NCI-H82 (cell line): ENCODE measurements at places on chromosomes 5 and 9.

DNA sequence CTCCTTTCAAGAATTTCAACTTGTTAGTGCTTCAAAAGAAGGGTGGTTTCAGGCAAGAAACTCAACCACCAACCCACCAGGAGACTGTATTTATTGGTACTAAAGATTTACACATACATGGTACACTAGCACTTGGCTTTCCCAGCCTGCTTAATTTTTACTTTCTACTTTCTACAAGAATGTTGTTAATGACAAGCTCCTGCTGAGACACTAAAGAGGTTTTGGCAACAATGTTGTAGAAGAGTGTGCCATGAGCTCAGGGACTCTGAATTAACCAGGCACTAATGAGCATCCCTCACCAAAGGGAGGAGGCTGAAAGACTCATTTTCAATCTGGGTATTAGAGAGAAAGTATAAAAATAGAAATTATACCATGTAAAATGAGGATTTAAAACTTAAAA, 195.0 kb downstream of the KIAA0825 start:
- DNase-seq, result no peak

- no peak for DNase-seq
Measured at GRCh38 chr9:99134893-99135341, 30.0 kb downstream of the TGFBR1 start.

DNA sequence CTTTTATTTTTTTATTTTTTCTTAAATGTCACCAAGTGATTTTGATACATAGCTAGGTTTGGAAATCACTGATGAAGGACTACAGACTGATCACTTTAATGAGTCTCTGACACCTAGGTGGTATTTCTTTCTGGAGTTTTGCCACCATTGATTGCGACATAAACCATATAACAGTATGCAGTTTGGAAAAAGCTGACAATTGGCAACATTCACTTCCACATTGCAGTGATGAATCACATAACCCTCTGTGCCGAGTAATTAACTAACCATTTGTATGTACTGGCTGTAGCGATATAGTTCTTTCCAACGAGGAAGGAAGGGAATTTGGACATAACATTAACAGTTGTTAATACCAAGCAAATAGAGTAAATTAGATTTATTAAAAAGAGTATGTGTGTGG, 222.9 kb upstream of the EFNA5 start:
- no peak for DNase-seq

GRCh38 chr5:51104556-51104955, 278.7 kb upstream of the ISL1 start:
- DNase-seq, result no peak

GRCh38 chr9:96122282-96122681, 179.7 kb downstream of the HSD17B3 start:
- no peak for DNase-seq

- DNase-seq, result peak; percentile 54
Measured at GRCh38 chr9:26975728-26976707, 19.8 kb downstream of the IFT74 start.

DNA sequence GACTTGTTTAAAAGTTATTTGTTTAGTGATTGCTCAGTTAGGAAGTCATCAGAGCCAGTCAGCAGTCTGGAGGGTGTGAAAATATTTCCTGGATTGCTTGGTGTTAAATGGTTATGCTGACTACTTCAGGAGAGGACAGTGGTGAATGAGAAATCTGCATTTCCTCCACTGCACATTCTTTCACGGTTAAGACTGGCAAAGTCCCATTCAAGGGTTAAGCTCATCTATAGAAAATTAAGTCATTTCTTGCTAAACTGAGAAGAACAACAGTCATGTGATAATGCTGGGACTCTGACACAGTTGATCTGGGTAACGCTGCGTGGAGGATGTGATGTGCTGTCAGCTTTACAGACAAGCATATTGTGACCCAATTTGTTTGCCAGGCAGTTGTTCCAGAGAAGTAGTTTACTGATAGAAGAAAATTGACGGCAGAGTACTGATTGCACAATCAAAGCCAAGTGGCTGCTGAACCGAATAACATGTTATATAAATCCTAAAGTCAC, 80.4 kb downstream of the GRAMD2B start:
- no peak for DNase-seq

- DNase-seq, result peak; percentile 57
Measured at GRCh38 chr5:56269216-56269927, 36.2 kb upstream of the ANKRD55 start.

- no peak for DNase-seq
Measured at GRCh38 chr9:33273972-33274328, 9.1 kb downstream of the CHMP5 start.

GRCh38 chr5:133848341-133848811, 120.0 kb downstream of the C5orf15 start:
- DNase-seq, result no peak

DNA sequence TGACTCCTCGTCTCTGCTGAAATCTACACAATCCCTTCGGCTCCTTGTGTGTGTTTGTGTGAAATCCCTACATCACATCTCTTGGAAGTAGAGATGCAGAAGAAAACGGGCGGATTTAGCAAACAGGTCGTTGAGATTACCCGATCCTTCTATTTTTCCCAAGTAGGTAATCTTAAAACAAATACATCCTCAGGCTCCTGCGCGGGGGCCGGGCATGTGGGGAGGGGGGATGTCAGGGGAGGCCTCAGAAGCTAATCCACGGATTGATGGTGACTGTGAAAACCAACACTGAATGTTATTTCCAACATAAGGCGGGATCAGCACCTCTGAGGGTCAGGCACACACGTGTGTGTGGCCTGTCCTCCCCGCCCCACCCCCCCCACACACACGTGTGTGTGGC, 137.8 kb downstream of the ROR2 start:
- DNase-seq, result no peak

DNA sequence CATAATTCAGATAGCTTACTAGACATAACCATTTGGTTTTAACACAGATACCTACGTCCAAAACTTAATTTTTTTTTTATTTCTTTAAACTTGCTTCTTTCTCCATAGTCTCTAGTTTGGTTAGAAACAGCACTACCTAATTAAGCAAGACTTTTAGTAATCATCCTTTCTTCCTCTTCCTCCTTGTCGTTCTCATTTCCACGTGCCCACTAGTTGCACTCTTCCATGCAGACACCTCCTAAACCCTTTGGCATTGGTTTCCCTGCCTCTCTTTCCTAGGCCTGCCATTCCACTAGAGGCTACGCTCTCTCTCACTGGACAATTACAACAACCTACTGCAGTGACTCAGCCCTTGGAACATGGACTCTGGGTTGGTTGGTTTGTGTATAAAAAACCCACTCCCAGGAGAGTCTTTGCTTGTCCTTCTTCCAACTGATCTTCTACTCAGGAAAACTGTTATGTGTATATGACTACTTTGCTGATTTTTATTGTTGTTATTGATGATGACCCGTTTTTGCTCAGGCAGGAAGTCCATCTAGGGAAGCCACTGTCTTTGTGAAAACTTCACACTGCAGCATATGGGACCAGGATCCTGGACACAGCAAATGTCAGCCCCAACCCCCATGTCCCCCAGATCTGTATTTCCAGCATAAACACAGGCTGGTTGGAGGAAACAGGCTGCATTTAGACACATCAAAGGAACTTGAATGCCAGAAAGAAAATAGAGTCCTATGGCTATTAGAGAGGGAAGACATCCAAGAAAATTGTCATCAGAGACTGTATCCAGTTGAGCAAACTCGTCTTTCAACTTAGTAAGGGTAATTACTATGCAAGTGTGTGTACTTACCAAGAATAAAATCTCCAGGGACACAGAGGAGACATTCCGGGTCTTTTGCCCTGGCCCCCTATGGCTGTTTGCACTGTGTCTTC, 503.2 kb downstream of the GADD45G start:
- DNase-seq, result no peak

DNA sequence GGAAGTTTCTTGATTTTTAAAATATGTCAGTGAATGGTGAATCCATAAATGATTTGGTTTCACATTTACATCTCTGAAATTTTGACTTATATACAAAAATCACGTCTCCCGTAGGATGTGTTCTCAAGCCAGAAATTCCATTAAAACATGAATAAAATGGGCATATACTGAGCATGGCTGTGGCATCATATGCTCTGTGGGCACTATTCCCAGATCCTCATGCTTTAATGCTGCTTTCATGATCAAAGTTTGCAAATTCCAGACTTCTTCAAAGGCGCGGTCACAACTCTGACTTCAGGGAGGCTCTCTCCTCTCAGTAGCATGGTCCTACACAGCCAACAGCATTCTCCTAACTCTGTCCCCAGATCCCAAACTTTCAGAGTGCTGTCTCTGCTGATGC, 723.2 kb downstream of the TAF11L14 start:
- DNase-seq, result no peak

GRCh38 chr9:108783326-108783725, 72.5 kb downstream of the ACTL7B start:
- DNase-seq, result no peak

- DNase-seq, result peak; percentile 68
Measured at GRCh38 chr9:107137495-107138202, 145.4 kb upstream of the RAD23B start.

DNA sequence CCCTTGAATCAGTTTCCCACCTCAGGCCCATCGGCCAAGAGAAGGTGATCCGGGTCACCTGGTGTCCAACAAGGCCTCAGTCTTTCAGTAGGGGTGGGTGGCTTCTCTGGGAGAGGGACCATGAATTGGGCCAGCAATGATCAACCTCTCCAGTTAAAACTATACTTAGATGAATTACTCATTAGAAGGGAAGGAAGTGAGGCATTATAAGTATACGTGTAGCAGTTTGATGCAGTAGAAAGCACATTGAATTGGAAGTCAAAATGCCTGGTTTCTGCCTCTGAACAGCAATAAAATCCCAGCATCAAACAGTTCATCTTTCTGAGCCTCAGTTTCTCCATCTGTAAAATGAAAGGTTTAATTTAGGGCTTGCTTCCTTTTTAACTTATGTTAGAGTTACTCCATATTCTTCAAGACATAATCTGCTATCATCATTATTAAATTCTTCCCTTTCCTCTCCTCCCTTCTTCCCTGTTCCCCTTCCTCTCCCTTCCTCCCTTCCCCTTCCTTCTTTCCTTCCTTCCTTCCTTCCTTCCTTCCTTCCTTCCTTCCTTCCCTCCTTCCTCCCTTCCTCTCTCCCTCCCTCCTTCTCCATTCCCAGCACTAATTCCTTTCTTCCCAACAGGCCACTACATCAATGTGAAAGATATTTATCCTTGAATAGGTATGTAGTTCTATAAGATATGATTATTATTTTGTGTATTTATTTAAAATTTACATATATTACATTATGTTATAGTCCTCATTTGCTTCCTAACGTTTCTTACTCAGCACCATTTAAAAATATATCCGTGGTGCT, 18.6 kb upstream of the TMEM174 start:
- no peak for DNase-seq

GRCh38 chr5:89934069-89934468, 475.5 kb downstream of the CETN3 start:
- no peak for DNase-seq

GRCh38 chr9:117464941-117465616, 50.2 kb upstream of the ASTN2 start:
- peak; percentile 23 for DNase-seq

GRCh38 chr9:136411378-136411777, 920 bp downstream of the PMPCA start:
- DNase-seq, result no peak

GRCh38 chr5:168214071-168214470, 77.4 kb upstream of the WWC1 start:
- DNase-seq, result peak; percentile 50

GRCh38 chr5:79798893-79799590, 109.4 kb downstream of the CMYA5 start:
- DNase-seq, result no peak

DNA sequence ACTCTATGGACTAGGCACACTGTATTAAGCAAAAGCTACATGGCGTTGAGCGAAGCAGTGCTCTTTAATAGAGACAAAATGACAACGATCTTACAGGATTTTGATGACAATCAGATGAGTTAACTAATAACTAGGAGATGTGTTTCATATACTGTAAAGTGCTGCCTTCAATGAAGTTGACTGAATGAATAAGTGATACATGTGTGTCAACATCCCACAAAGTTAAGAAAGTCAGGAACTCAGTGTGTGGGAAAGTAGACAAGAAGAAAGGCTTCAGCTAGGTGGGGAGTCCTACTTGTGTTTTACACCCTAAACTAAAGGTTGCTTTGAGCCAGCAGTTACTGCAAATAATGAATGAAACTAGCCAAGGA, 79.6 kb downstream of the PAPPA start:
- no peak for DNase-seq

- no peak for DNase-seq
Measured at GRCh38 chr5:9644630-9645029, 14.5 kb upstream of the TAS2R1 start.

GRCh38 chr9:127945338-127945737, 7.7 kb upstream of the DPM2 start:
- no peak for DNase-seq

- DNase-seq, result peak; percentile 88
Measured at GRCh38 chr5:36743891-36744772, 132.4 kb upstream of the NIPBL start.

- DNase-seq, result no peak
Measured at GRCh38 chr9:135040892-135041291, 46.6 kb upstream of the OLFM1 start.

GRCh38 chr5:139051392-139051791, 146.8 kb downstream of the SIL1 start:
- DNase-seq, result peak; percentile 35

- DNase-seq, result no peak
Measured at GRCh38 chr5:55657443-55657842, 54.7 kb downstream of the SLC38A9 start.

DNA sequence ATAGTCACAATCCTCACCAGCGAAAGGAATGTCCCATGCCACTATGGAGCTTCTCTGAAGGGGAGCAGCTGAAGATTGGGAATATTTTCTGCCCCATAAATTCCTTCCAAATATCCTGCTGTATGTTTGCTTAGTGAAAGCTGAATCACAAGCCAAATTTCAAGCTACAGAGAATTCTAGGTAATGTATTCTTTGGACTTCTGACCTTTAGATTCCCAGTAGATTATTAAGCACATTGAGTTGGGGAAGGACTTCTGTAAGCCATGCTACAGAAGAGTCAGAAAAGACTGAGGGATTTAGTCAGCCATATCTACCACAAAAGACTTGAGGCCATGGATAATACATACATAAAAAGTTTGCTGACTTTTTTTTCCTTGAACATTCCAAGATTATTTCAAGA, 1342.0 kb upstream of the NUDT12 start:
- no peak for DNase-seq

DNA sequence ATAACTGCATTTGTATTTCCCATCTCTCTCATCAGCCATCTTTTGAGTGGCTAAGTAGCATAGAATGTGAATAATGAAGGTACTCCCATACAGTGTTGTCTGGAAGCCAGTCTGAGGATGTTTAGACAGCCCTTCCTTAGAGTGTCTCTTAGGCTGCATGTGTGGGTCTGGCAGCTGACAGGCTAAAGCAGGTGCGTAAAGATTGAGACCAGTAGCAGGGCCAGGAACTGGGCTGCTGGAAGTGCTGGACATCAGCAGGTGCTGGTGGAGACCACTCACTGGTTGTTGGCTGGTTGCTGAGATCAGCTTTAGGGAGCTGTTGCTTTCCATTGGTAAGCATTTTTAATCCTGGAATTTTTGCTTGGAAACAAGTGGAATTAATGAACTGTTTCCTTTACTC, 197.5 kb downstream of the PCSK5 start:
- no peak for DNase-seq

GRCh38 chr9:111301195-111301594, 28.8 kb downstream of the OR2K2 start:
- no peak for DNase-seq

GRCh38 chr5:39224196-39224761, 4.9 kb upstream of the FYB1 start:
- peak; percentile 92 for DNase-seq

- DNase-seq, result no peak
Measured at GRCh38 chr5:65184780-65185179, 296.9 kb downstream of the ADAMTS6 start.

- DNase-seq, result no peak
Measured at GRCh38 chr5:173751266-173751600, 134.8 kb upstream of the BOD1 start.
